ENCODE measurements at places on chromosomes 5 and 9.
A peak's percentile ranks its signal among the peaks of the same experiment; 100 is the strongest.

DNA sequence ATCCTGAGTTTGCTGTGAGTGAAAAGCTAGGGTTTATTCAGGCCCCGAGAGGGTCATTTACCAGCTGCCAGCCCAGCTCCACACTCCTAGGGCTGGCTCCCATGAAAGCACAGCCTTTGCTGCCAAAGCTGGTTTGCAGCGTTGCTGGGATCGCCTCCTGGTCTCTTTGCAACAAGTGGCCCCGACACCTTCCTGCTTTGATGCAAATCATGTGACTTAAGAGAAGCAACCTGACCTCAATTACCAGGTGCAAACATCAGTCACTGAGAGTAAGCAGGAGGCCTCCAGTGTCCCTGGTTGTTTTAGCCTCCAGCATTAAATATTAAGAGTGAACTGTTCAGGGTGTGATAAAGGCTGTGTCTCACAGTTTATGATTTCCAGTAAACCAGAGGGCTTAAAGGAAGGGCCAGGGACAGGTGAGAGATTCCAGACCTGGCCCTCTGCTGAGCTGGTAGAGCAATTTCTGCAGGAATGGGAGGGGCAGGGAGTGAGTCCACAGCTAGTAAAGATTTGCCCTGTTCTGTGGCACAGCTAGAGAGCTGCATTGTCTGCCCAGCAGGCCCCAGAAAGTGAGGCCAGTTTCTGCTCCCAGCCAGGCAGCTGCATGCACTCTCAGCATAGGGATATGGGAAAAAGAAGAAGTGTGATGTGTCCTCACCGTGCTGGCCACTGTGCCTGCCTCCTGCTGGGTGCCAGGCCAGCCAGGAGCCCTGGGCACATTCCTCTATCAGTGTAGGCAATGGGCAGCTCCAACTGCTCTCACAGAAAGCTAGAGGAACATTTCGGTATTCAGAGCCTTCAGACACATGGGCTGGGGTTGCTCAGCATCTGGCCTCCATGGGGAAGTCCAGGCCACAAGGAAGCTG, 58.0 kb downstream of the SLC22A5 start:
- peak; percentile 64 for DNase-seq

- no peak for DNase-seq
Observed at GRCh38 chr9:136695435-136695895, 8.2 kb upstream of the AGPAT2 start.

DNA sequence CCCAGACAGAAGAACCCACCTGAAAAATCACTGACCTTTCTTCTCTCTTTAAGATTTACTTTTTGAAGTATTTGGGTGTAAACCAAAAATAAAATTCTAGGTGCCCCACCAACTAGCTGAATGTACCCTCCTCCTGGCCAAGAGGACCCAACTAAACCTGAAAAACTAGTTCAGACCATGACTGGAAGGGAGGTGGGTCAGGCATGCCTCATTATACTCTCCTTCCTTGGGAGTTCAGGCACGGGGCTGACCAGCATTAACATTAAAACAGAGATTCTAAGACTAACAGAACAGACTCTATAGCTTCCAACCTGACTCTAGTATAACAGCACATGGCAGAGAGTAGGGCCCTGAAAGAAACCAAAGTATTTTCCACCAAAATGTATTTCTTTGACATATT, 61.4 kb downstream of the CERT1 start:
- DNase-seq, result no peak

DNA sequence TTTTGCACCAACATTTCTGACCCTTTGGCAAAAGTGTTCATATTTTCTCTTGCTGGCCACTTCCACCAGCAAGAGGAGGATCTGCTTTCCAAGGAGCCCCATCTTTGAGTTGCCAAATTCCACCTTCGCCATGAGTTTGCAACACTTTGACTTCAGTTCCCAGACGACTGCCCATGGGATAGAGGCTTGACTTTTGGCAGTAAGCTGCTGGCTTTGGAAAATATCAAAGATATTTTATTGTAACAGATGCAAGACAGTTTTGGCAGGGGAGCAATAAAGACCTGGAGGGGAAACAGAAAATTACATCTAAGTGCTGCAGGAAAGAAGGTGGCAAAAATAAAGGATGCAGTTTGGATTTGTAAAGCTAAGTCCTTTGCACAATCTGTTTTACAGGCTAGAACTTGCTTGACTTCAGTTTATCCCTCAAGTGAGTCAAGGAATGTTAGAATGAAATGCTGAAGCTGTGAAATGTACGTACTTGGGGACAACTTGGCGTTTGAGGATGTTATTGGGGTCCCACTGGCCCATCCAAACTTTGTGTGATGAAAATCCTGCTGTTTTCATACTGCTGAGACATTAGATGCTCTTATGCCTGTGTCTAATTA, 232.9 kb downstream of the GOLPH3 start:
- DNase-seq, result no peak

GRCh38 chr5:150517272-150518152, 9.6 kb downstream of the NDST1 start:
- DNase-seq, result no peak

GRCh38 chr5:73032635-73033034, 76.8 kb downstream of the FCHO2 start:
- no peak for DNase-seq

GRCh38 chr5:181163487-181164075, 16.2 kb downstream of the OR2V2 start:
- DNase-seq, result no peak

- no peak for DNase-seq
Observed at GRCh38 chr5:350355-350754, 28.8 kb downstream of the AHRR start.

GRCh38 chr5:74239261-74239660, 401.3 kb downstream of the ENC1 start:
- no peak for DNase-seq

DNA sequence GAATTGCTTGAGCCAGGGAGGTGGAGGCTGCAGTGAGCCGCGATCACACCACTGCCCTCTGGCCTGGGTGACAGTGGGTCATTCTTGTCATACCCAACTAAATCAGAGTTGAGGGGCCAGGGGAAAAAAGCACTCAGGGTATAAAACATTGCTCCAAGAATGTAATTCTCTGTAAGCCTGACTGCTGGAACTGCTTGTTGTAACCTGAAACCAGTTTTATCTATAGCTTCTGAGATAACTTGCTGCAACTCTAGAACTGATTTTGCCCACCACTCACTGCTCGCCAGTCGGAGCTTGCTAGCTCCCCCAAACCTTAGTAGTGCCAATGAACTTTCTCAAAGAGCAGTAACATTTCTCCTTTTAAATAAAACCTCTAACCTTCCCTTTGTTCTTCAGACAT, 9.6 kb upstream of the MSH3 start:
- no peak for DNase-seq

- no peak for DNase-seq
Observed at GRCh38 chr5:180282281-180282680, 9.6 kb downstream of the MAPK9 start.

DNA sequence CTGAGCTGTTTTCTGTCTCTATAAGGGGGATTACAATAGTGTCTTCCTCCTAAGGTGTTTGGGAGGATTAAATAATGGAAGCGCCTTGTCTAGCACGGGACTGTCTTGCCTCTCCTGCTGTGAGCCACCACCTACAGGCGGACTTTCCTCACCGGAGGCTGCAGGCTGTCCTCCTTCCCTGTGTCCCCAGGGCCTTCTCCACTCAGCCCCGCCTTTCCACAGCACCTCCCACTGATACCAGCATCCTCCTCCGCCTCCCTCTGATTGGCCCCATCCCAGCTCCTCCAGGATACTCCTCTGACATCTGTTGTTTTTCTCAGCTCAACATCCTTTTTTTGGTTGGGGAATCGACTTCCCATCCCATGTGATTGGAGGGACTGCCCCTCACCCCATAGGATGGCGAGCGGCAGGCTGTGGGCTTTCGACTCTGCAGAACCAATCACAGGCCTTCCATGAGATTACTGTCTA, 851 bp upstream of the ZDHHC12 start:
- DNase-seq, result no peak

DNA sequence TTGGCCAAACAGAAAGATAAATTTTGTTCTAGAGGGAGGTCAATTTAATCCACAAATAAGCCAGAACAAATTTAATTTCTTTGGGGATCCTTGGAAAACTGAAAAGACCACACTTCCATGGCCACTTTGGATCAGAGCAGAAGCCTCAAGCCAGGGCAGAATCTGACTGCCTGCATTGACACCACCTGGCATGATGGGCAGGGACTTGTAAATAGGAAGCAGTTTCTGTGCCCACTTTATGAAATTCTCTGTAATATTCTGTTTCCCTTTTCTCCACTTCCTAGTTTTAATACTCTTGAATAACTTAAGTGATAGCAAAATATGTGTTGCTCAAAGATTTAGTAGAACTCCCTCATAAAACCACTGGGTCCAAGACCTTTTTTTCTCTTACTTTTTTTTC, 6.7 kb upstream of the TMEM252 start:
- no peak for DNase-seq

- peak; percentile 51 for DNase-seq
Observed at GRCh38 chr9:87725900-87726709, at the start of gene CTSL. Gene CTSL (plus strand): TSS chr9:87726119. CDS start chr9:87727604, 1,485 bp downstream.

DNA sequence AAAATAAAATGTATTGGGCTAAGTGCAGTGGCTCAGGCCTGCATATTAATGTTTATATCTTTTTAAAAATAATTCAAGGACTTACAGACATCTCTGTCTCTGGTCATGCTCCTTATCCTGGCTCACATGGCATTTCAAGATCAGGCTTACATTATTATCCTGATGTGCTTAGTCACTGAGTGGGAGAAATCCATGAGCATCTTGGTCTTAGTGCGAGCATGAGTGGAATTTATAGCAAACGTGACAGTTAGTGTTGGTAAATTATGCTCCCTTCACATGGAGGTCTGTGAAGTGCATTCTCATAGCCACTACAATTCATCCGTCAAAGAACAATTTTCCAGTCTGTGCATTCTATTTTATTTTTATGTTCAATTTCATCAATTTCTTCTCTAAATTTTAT, 237.8 kb upstream of the EDIL3 start:
- DNase-seq, result no peak

DNA sequence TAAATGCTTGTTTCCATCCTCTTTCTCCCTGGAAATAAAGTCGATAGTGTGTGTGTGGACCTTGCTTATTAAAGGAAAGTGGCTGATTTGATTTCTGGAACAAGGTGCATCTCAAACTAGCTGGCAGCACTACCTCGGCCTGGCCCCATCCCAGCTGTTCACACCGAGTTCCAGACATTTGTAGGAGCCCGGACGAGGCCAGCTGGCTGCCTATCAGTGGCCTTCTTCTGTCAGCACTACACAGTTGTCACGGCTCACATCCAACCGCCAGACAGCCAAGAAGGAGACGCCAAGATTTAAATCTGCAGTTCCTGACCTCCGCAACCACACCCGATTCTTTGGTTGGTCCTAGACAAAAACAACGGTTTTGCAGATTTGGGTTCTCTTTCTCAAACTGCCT, 63.6 kb downstream of the PALM2AKAP2 start:
- DNase-seq, result no peak

GRCh38 chr5:113776168-113776567, 262.7 kb downstream of the YTHDC2 start:
- no peak for DNase-seq

DNA sequence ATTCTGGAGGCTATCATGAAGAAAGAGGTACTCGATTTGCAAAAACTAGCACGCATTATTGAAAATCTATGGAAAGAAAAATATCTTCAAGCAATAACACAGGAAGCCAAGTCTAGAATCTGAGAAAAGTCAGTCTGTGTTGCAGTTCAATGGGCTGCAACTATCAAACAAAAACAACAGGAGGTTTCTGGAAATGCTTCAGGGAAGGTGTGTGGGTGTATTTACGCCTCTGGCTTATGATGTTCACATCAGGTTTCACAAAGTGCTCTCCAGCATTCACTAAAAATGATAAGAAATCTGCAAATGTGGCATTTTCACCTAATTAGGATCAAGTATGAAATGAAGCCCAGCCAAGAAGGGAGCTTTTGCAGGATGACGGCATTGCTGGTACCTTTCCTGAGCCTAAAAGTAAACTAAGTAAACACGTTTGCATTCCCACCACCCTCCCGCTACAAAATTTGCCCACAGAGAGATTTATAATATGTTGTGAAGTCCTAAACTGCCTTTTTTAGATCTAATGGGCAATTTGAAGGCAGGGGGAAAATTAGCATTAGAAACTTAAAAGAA, 146.4 kb downstream of the GABRB2 start:
- DNase-seq, result no peak

DNA sequence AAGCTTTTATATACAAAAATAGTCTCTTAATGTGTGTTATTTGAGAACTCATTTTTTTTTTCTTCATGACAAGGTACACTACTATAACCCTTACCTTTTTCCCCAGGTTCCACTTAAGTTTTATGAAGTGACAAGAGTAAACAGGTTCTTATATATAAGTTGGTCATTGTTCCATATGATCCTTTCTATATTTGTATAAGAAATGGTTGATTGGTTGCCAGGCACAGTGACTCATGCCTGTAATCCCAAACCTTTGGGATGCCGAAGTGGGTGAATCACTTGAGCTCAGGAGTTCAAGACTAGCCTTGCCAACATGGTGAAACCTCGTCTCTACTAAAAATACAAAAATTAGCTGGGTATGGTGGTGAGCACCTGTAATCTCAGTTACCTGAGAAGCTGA, 108.3 kb downstream of the PCSK1 start:
- no peak for DNase-seq

DNA sequence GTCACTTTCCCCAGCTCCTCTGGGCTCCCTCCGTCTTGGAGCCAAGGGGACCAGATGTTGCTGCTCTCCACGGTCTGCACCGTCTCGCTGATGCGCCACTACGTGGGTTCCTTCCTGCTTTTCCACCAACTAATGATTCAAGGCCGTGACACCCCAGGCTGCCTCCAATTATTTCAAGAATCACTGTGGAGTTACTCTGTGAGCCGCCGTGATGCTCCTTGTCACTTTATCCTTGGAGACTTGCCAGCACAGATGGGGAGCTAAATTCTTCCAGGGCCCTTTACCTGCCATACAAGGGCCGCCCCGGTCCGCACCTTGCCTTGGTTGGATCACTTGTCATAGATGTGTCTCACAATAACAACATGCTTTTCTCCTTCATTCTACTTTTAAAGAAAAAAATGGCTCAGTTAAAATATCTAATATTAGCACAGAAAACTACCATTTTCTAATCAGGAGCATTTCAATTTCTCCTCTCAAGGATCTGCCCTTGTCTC, 202.0 kb downstream of the FSTL4 start:
- no peak for DNase-seq

- no peak for DNase-seq
Observed at GRCh38 chr9:136385015-136385414, 11.5 kb upstream of the CARD9 start.

GRCh38 chr5:119312403-119312802, 43.4 kb upstream of the TNFAIP8 start:
- DNase-seq, result no peak
